H7 (cell line): ENCODE measurements at places on chromosomes 3 and 15.
A peak's percentile ranks its signal among the peaks of the same experiment; 100 is the strongest.

DNA sequence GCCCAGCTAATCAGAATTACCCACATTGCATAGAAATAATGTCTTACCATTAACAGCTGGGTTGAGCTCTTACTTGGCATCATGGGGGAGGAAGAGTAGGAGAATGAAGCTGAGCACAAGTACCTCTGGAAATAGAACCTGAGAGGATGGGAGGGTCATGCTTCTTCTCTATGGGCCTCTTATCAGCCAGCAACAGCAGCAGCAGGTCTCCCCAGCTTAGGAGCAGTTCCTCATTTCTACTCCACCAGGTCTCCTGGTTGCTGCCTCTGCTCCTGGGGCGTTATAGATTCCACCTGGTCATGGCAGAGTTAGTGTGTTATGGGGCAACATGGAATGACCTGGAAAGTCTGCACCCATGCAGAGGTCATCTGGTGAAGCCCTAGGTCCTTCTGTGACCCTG is 3.4 kb downstream of the FSD2 start:
- no peak for DNase-seq

- DNase-seq: no peak
Measured at GRCh38 chr3:183359036-183359435, 69.4 kb downstream of the MCF2L2 start.

GRCh38 chr3:107718547-107718946 is 195.8 kb downstream of the BBX start:
- no peak for DNase-seq

GRCh38 chr3:125958511-125959316 is 10.3 kb upstream of the ROPN1B start:
- DNase-seq: peak; percentile 45

GRCh38 chr3:18051306-18051705 is 308.9 kb upstream of the TBC1D5 start:
- no peak for DNase-seq

GRCh38 chr3:41120460-41120859 is 78.8 kb upstream of the CTNNB1 start:
- DNase-seq: peak; percentile 33

GRCh38 chr3:128782282-128783146 is 56.5 kb downstream of the RAB7A start:
- DNase-seq: no peak

DNA sequence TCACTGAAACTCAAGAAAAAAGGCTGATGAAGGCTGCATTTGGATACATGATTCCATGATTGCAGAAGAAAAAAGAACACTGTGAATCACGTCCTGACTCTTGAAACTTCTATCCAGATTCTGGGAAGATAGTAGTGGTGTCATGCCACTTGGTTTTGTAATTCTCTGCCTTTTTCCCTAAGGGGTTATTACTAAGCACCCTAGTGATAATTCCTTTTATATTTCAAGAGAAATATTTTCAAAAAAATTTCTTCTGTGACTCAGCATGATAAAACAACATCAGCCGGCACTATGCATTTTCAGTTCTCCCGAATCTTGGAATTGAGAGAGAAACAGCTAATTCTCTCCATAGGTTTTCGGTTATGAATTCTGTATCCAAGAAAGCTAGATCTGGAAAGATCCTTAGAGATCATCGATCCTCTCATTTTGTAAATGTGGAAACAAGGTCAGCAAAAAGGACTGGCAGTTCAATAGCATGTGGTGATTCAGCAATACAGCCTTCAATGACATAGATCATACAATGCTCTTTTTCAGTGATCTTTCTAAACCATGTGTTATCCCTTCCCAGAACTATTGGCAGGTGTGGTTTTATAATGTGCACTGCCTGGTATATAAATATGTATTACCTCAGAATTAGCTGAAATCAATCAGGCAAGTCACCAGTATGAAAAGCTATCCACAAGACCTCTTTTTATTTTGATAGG is 42.6 kb upstream of the TP63 start:
- no peak for DNase-seq

DNA sequence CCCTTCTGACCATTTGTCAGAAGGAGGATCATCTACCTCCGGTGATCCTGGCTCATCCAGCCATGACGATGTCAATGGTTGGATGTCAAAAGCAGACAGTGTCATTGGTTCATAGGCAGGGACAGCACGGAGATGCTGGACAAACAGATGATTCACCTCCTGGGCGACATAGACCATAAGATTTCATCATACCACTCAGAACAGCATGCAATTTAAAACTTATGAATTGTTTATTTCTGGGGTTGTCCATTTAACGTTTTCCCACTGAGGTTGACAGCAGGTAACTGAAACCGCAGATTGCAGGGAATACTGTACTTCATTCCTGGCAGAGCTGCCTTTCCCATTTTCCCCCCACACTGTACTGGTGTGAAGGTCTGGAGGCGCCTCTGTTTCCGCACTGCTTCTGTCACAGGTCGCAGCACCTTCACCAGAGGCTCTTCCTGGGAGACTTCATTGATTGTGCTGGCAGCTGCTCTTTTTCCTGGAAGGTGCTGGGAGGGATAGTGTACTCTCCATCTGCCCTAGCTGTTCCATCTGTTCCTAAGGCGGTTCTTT is 32.5 kb upstream of the TMOD3 start:
- no peak for DNase-seq

- no peak for DNase-seq
Measured at GRCh38 chr15:71781179-71781964, 29.0 kb upstream of the NR2E3 start.

DNA sequence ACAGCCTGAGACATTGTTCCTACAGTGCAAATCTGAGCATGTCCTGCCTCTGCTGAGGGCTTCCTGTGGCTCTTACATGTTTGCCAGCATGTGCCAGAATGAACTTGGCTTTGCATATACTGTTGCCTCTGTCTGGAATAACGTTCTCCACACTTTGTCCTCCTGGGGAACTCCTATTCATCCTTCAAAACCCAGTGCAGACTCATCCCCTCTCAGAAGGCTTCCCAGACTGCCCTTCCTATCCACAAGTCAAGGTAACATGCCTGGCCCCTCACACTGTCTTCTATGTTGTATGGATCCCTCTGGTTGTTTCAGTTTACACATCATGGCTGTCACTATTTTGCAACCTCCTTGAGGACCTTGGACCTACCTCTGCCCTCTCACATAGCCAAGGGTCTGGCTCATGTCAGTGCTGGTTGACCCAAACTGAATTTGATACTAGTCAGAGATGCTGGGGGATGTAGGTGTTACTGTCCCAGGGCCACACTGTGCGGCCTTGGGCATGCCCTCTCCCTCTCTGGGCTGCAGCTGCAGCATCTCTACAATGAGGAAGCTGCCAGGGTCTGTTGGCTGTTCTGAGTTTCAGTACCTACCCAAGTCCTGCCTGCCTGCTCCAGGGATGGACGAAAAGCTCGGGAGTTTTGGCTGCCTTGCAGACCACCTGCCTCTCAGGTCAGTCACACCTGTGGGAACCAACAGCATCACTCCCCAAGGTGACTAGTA is 29.0 kb upstream of the TSPAN3 start:
- no peak for DNase-seq

- DNase-seq: no peak
Measured at GRCh38 chr3:166484470-166484869, 647.2 kb upstream of the BCHE start.

DNA sequence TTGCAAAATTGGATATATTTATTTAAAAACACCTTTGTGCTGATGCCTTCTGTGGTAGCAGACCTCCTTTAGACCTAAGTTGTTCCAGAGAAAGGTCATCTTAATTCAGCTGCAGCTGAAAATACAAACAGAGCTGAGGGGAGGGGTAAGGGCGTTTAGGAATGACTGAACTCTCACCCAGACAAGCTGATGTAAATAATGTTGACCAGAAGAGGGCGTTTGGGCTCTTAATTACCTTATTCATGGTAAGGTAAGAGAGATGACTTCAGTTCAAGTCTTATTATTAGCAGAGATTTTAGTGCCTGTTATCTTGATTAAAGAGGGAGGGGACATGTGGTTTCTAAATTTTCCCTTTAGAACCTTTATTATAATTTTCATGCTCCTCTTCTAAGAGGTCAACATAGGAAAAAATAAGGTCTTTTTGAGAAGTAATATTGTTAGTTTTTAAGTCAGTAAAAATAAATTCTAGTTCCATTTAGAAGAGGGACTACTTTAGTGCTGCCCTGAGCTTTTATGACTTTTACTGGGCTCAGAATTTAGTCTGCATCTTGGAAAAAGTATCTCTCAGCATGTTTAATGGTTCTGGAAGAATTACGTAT is 46.3 kb downstream of the GPR171 start:
- peak; percentile 69 for DNase-seq

DNA sequence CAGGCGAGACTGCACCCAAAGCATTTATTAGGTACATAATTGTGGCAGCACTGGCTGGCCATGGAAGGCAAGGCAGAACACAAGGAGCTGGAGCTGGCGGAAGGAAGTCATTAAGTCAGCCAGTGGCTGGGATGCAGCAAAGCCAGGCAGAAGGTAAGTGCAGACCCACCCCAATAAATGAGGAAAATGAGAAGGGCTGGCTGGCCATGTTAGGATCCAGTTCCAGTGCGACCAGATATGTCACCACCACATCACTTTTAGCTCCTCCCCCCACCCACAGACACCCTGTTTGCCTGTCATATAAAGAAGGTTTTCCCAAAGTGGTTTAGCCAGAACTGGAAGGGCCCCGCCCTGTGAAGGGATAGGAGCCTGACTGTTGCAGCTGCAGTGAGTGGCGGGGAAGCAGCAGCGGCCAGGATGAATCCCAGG is at the start of gene FURIN:
Gene FURIN, plus strand, starts transcription at position 328 of the 429 bp plus-strand sequence. CDS start 7,153 bp downstream, outside the sequence.
- no peak for DNase-seq

- DNase-seq: no peak
Measured at GRCh38 chr15:45802140-45802539, 167.3 kb downstream of the SQOR start.

DNA sequence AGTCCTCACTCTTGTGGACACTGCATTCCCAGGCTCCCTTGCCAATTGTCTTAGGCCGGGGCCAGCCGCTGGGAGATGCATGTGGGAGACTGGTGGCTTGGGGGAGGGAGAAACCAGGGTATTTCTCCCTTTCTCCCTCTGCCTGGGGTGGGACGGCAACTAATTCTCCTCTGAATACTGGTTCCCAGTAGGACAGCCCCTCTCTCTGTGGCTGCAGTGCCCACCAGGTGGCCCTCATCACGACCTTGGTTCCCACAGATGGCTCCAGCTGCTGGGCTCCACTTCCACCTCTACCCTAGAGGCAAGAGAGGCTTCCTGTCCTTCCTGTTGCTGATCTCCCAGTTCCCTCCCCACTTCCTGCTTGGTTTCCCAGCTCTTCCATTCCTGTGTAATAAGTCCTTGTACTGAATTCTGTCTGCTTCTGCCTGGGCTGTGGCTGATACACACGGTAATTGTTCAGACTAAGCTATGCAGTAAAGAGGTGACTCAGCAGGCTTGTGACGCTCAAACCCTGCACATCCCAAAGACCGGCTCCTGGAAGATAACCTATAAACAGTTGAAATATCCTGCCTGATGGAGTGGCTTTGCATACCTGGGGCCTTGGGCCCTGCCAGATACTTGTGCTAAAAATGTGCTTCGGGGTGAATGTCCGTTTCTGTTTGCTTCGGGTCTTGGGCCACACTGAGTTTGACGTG is 20.4 kb upstream of the COPG1 start:
- DNase-seq: no peak

DNA sequence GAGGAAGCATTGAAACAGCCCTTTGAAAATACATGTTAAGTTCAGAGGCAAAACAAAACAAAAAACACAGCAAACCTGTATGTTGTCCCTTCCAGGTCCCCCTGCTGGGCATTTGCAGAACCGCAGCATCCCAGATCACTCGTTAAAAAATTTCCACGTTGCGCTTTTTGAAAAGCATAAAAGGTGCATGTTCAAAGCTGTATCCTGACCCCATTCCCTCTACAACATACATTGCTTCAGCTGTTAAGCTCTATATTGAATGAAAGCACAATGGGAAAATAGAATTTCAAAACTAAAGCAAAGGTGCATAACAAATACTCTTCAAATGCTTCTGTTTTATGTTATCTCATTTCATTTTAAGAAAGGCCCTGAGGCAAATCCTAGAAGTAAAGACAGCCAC is 328.3 kb downstream of the THSD4 start:
- peak; percentile 42 for DNase-seq

GRCh38 chr3:54954022-54954421 is 26.2 kb upstream of the LRTM1 start:
- DNase-seq: no peak

- no peak for DNase-seq
Measured at GRCh38 chr3:71551311-71551919, 32.1 kb downstream of the FOXP1 start.

- DNase-seq: peak; percentile 66
Measured at GRCh38 chr15:98177966-98178592, 217.6 kb downstream of the ARRDC4 start.

- DNase-seq: no peak
Measured at GRCh38 chr3:124845406-124845805, 41.8 kb downstream of the ITGB5 start.

- DNase-seq: no peak
Measured at GRCh38 chr3:71991681-71992080, 206.7 kb upstream of the PROK2 start.

DNA sequence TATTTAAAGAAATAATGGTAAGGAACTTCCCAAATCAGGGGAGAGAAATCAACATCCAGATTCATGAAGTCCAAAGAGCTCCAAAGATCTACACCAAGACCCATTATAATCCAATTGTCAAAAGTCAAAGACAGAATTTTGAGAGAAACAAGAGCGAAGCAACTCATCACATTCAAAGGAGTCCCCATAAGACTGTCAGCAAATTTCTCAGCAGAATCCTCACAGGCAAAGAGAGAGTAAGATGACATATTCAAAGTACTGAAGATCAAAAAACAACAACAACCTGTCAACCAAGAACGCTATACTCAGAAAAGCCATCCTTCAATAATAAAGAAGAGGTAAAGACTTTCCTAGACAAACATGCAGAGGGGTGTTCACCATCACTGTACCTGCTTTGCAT is 342.1 kb downstream of the TIGIT start:
- no peak for DNase-seq

DNA sequence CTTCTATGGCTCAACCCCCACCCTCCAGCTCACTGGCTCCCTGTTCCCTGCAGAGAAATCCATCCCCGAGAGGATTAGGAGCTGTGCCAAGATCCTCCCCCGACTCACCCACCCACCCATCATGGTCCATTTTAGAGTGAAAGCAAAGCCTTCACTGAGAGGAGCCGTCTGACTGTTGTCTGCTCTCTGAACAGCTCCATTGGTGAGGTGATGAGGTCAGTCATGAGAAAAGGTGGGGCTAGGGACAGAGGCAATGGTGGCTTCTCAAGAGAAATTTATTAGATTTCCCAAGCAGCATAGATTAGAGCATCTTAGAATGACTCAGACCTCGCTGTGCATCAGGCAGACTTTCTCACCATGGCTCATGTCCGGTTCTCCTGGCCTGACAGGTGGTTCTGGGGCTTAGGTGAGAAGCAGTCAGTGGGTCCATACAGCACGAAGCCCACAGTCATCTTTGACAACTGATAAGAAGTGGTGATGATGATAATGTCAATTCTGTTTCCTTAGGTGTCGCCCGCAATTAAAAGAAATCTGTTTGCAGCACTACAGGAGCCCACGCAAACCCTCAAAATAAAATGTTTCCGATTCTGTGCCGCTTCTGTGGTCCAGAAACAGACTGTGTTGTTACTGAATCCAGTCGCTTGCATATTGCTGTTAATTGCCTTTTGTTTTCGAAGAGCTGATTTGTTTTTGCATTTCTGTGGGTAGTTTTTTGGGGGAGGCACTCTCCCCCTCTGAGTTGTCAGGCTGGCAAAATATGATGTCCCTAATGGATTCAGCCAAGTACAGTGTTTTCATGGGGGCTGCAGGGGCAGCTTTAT is 24.8 kb upstream of the RHO start:
- no peak for DNase-seq

GRCh38 chr3:114608293-114608692 is 314.5 kb downstream of the TIGIT start:
- no peak for DNase-seq

- DNase-seq: no peak
Measured at GRCh38 chr3:56076746-56077145, 391.5 kb downstream of the ERC2 start.
